ENCODE measurements at places on chromosomes 5 and 9. TPM values are rescaled to one million over a fixed set of nuclear protein-coding genes. Genes with fewer than 3 reads are reported as not detected.

Gene SAXO1
- not detected for total RNA-seq

Gene PRRX2
- 1.7 TPM for total RNA-seq

Gene CHMP5
- 67.4 TPM for total RNA-seq

Gene SH3RF2
- 11.7 TPM for total RNA-seq

Gene ANKRD18A
- total RNA-seq = 7.0 TPM

Gene LHX6
- 4.8 TPM for total RNA-seq

Gene CDO1
- 4.9 TPM for total RNA-seq

Gene SPINK7
- not detected for total RNA-seq

Gene AFAP1L1
- total RNA-seq = 14.2 TPM
